Stimulated activated naive CD8-positive, alpha-beta T cell treated with anti-CD3 and anti-CD28 coated beads, Interleukin-15, amount 100 ng/mL, for 72 hours (primary cell): ENCODE measurements at places on chromosomes 1 and 21.

DNA sequence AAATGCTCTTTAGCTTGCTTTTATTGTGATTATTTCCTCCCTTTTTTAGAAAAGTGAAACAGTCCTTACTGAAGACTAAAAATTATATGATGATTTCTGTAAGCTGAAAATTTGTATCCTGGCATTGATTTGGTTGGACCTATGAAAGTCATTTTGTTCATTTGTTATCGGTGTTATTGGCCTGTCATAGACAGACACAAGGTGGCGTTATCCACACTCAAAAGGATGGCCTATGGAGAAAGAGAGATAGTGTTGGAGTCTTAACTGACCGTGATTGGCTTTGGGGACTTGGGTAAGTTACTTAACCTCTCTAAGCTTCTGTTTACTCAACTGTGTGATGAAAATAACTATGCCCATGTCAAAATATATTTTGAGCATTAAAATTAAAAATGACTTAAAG is 203.6 kb upstream of the CHODL start:
- no peak for DNase-seq

DNA sequence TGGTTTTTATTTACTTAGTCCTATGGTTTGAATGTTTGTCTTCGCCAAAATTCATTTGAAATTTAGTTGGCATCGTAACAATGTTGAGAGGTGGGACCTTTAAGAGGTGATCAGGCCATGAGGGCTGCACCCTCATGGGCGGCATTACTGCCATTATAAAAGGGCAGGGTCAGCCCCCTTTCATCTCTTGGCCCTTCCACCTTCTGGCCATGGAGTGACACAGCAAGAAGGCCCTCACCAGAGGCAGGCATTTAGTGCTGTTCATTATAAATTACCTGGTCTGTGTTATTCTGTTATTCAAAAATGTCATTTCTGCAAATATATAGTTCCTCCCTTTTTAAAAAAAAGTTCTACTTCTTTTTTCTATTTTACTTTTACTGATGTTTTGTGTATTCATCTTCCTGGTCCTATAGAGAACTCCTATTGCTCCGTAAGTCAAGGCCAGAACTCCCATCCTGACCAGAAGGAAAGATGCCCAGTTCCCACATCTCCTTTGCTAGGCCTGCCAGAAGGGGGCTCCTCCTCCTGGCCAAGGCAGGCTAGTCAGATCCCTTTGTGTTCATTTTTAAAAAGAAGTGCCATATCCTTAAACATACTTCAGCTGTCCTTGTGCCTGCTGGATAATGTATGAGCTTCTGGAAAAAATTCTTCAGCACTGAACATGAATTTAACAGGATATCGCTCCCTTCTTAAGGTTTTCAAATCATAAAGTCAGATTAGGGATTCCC is 10.0 kb upstream of the LBR start:
- no peak for DNase-seq

- DNase-seq = no peak
These were observed 1.1 kb downstream of the KCND3 start for GRCh38 chr1:111988377-111988742.

- DNase-seq = no peak
These were observed 124.5 kb upstream of the ERG start for GRCh38 chr21:38622827-38623209.

GRCh38 chr1:28241638-28242241 is 5.8 kb downstream of the ATP5IF1 start:
- no peak for DNase-seq
